ENCODE measurements at places on chromosomes 4 and X. TPM values are rescaled to one million over a fixed set of nuclear protein-coding genes. Genes with fewer than 3 reads are reported as not detected.
A peak's percentile ranks its signal among the peaks of the same experiment; 100 is the strongest.

EXOC1 gene
- total RNA-seq = 42.3 TPM

DNA sequence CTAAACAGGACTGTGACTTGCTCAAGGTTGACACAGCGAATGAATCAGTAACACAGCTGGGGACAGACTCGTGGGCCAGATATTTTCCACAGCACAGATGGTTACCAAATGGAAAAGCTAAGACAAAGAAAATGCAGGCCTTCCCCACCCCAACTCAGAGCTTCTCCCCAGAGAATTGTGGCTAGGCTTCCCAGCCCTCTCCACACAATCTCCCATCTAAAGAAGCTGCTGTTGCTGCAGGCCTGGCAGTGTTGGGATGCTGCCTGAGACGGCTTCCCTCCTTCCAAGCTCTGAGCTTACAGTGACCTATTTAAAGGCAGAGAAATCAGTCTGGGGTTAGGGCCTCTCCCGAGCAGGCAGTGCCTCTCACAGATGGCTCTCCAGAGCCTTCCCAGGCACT lies 46.5 kb upstream of the PGRMC1 start:
- peak; percentile 30 for DNase-seq

GRCh38 chr4:41384992-41385391 lies 128.3 kb downstream of the UCHL1 start:
- DNase-seq = peak; percentile 61

DNA sequence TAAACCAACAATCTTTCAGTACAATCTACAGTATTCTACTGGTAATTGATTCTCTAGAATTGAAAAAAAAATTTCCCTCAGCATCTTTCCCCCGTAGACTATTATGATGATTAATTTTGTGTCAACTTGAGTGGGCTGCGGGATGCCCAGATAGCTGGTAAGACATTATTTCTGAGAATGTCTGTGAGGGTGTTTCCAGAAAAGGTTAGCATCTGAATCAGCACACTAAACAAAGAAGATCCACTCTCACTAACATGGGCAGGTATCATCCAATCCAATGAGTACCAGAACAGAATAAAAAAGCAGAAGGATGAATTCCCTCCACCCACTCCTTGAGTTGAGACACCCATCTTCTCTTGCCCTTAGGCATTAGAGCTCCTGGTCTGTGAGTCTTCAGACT lies 186.1 kb upstream of the MAB21L2 start:
- DNase-seq = no peak

DNA sequence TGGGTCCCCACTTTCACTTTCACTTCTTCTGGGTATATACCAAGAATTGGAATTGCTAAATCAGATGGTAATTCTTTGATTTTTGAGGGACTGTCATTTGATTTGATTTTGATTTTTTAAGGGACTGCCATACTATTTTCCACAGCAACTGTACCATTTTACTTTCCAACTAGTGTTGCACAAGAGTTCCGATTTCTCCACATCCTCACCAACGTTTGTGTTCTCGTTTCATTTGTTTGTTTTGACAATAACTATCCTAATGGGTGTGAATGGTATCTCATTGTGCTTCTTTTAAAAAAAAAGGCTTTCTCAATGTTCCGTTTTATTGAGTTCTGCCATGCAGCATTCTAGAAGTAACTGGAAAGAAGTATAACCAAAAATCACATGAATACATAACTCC lies 62.6 kb downstream of the C4orf46 start:
- no peak for DNase-seq

GRCh38 chr4:84814094-84814750 lies 152.3 kb downstream of the WDFY3 start:
- DNase-seq = no peak

DNA sequence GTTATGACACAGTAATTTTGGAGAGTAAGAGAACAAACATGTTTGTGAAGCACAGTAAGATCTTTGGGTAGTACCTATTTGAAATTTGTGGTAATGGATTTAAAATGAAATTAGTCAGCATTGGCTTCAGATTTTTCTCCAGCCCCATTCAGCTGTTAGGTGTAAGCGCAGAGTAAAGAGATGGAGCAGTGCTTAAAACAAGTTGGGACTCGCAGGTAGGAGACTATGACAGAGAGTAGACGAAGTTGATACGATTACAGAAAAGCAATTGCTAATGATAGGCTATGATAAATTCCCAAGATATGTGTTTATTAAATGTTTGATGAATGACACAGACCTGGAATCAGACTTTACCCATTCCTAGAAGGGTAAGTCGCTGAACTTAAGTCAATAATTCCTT lies 72.6 kb downstream of the CHIC2 start:
- DNase-seq = no peak

ARHGEF38 gene
- total RNA-seq = not detected

TBX22 gene
- total RNA-seq = not detected

NAA11 gene
- total RNA-seq = not detected

DNA sequence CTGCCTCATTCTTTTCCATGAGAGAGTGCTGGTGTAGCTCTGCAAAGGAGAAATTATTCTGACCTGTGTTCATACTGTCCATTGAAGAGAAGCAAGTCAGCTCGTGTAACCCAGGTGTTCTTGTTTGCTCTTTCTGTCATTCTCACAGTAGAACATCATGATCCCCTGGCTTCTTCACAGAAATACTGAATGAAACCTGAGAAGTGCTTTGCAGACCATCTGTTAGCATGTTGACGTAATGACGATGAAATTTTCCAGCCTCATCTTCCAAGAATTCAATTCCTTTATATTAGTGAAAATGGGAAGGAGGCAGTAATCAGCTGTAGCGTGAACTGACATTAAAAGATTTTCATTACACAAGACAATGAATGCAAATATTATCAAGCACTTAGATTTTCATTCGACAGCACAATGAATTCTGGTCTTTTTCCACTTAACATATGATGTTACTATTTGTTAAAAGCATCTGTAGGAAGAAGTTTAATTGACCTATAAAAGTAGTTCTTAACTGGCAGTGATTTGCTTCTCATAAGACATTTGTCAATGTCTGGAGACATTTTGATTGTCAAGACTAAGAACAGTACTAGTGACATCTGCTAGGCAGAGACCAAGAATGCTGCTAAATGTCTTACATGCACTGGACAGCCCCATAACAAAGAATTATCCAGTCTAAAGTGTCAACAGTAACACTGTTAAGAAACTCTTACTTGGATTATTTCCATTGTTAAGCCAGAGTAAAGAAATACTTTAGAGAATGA lies 246.3 kb downstream of the BANK1 start:
- DNase-seq = no peak

CLDN22 gene
- total RNA-seq = not detected

DNA sequence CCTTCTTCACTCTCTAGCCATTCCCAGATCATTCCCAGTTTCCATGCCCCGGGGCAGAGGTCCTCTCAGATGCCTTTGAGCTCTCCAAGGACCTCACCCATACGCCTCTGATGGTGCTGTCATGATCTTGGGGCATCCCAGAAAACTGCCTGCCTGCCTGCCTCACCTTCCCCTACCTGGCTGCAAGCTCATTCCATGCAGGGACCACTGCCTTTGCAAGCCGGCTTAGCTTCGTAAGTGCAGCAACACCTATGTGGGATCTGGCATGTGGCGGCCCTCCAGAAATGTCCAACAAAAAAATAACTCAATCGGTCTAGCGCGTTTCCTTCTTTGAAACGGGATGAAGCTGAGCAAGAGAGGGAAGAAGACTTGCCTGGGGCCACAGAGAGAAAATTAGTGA lies 53.0 kb downstream of the C4orf50 start:
- no peak for DNase-seq

TAF7L gene
- total RNA-seq = not detected

NOX1 gene
- total RNA-seq = not detected
